Spleen (tissue), 13 donors: ENCODE measurements at places on chromosomes 6 and 20. TPM values are rescaled to one million over a fixed set of nuclear protein-coding genes. Genes with fewer than 3 reads are reported as not detected.

The IPCEF1 gene
- total RNA-seq: 31.3 TPM

The TULP4 gene
- 143 TPM for total RNA-seq

The TRIM10 gene
- 4.9 TPM for total RNA-seq

The GSTA3 gene
- total RNA-seq: not detected

The RIMS1 gene
- total RNA-seq: not detected

The TCP11 gene
- not detected for total RNA-seq

The RPN2 gene
- 118 TPM for total RNA-seq

The GPX5 gene
- total RNA-seq: not detected

The TRAPPC3L gene
- total RNA-seq: 2.8 TPM

The PRSS16 gene
- total RNA-seq: 1.9 TPM

The RBM24 gene
- total RNA-seq: 1.3 TPM

The MYH7B gene
- 1.6 TPM for total RNA-seq

The AIG1 gene
- 22.1 TPM for total RNA-seq

The WFDC10B gene
- total RNA-seq: not detected

The NHSL1 gene
- total RNA-seq: 5.8 TPM

The C20orf204 gene
- total RNA-seq: 2.6 TPM

The BMP7 gene
- total RNA-seq: 0.75 TPM

The C4B gene
- total RNA-seq: 165 TPM

The POPDC3 gene
- total RNA-seq: not detected

The MAFB gene
- total RNA-seq: 140 TPM

The GTSF1L gene
- total RNA-seq: not detected

The FERMT1 gene
- total RNA-seq: 0.26 TPM

The FGD2 gene
- total RNA-seq: 253 TPM

The RBPJL gene
- not detected for total RNA-seq

The TBC1D22B gene
- total RNA-seq: 12.3 TPM

The RNF144B gene
- 36.0 TPM for total RNA-seq

The STX11 gene
- 43.5 TPM for total RNA-seq

The LAMA2 gene
- 5.4 TPM for total RNA-seq

The CGA gene
- total RNA-seq: not detected

The ZNF391 gene
- 4.3 TPM for total RNA-seq

The BTNL2 gene
- not detected for total RNA-seq

The TNXB gene
- total RNA-seq: 84.2 TPM

The VTA1 gene
- 49.6 TPM for total RNA-seq

The CD93 gene
- 80.2 TPM for total RNA-seq

The SNAP91 gene
- total RNA-seq: 0.17 TPM

The PAQR8 gene
- total RNA-seq: 8.3 TPM

The GHRH gene
- not detected for total RNA-seq

The PRDM13 gene
- total RNA-seq: not detected

The WDR27 gene
- total RNA-seq: 69.5 TPM

The PNLDC1 gene
- 0.44 TPM for total RNA-seq

The MYLK4 gene
- 1.5 TPM for total RNA-seq

The LINC00237 gene
- total RNA-seq: not detected

The ARG1 gene
- total RNA-seq: 19.7 TPM

The SIRPA gene
- 28.9 TPM for total RNA-seq

The SPATA25 gene
- 2.9 TPM for total RNA-seq

The EYA2 gene
- not detected for total RNA-seq

The GCNT2 gene
- 20.1 TPM for total RNA-seq

The TAF4 gene
- 21.3 TPM for total RNA-seq

The OPRL1 gene
- 4.1 TPM for total RNA-seq

The BTN1A1 gene
- 0.28 TPM for total RNA-seq
